ENCODE measurements at places on chromosomes 11 and 22.
A peak's percentile ranks its signal among the peaks of the same experiment; 100 is the strongest.

GRCh38 chr11:27945348-27945747, 162.6 kb downstream of the KIF18A start:
- no peak for DNase-seq

DNA sequence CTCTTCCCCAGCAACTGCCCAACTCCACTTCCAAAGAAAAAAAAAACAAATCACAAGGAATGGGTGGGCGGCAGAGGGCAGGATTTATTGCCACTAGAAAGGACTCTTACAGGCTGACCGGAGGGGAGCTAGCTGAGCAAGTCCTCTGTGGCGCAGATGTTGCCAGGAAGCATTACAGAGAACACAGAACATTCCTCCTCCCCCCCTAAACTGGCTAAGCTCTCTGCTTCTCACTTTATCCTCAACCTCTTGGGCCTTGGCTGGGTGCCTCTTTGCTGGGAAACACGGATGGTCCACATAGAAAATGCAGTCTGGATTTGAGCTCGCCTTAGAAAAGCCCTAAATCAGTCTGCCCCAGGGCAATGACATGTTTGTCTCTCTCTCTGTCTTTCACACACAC, 12.6 kb upstream of the FJX1 start:
- no peak for DNase-seq

- no peak for DNase-seq
Observed at GRCh38 chr11:116986521-116987105, 111.6 kb downstream of the SIK3 start.

- DNase-seq = no peak
Observed at GRCh38 chr11:2221591-2221990, 48.8 kb downstream of the ASCL2 start.

GRCh38 chr11:8293171-8293570, 29.5 kb upstream of the LMO1 start:
- DNase-seq = no peak

GRCh38 chr11:10400856-10401255, 54.2 kb upstream of the AMPD3 start:
- DNase-seq = no peak

DNA sequence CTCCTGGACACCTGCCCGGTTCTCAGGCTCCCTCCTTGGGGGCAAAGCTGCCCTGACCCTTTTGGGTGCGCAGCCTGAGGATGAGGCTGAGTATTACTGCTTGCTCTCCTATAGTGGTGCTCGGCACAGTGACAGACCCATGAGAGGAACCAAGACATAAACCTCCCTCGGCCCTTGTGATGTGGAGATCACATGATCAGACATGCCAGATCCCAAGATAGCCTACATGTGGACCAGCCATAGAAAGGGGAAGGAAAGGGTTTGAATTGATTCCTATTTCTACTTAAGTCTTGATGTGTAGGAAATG, 125.3 kb downstream of the VPREB1 start:
- DNase-seq = no peak

GRCh38 chr11:28518825-28519224, 410.6 kb downstream of the METTL15 start:
- DNase-seq = no peak

DNA sequence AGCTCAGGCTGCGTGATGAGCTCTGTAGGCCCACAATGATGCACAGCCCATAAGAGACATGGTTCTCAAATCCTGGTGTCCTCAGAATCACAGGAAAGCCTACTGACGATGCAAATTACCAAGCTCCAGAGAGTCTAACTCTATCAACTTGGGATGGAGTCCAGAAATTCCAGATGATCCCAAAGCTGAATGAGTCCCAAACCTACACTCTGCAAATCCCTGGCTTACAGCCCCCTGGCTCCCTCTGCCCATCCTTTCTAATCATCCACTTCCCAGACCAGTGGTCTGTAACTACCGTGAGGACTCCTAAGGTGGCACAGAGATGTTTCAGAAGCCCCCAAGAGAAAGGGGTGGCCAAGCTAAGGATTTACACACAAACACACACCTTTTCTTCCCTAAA, 13.5 kb downstream of the ARFGAP2 start:
- DNase-seq = no peak

DNA sequence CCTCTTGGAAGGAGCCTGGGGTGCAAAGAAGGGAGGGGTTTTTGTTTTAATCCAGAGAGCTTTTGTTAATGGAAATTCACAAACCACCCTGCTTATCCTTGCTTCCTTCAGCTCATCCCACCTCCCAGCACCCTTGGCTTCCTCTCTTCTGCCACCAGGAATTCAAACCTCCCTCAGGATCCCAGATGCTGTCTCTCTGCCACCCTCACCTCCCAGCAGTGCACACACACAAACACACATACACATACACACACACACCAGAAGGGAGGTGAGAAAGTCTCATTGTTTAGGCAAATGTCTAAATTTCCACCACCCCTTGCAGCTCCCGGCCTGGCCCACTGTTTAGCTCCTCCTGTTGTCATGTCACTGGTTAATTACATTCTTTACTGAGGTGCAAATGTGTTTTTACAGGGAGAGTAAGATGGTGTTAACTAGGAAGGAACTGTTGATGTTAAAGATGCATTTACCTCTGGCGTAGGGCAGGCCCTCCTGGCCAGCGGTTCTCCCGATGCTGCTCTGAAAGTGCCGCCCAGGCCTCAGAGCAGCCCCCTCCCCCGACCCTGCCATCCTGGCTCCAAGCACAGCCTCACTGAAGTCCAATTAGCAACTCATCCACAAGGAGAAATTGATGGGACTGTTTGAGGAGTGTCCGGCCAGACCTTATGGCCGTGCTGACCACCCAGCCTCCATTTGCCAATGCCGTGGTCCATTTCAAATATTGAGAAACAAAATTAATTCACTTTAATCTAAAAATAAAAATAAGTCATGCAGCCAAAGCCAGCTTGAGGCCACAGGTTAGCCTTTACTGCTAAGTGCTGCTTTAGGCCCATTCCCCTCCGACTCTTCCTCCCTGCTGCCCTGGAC, 165.4 kb downstream of the FEZ1 start:
- DNase-seq = no peak

DNA sequence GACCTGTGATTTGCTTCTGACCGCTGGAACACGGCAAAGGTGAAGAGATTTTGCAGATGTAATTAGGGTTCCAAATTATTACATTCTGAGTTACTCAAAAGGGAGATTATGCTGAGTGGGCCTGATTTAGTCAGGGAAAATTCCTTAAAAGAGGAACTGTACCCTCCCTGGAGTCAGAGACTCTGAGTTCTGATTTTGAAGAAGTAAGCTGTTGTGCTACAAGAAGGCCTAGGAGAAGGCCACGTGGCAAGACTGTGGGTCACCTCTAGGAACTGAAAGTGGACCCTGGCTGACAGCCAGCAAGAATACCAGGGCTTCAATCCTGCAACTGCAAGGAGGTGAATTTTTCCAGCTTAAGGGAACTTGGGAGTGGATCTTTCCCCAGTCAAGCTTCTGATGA, 45.3 kb downstream of the CHRDL2 start:
- no peak for DNase-seq

DNA sequence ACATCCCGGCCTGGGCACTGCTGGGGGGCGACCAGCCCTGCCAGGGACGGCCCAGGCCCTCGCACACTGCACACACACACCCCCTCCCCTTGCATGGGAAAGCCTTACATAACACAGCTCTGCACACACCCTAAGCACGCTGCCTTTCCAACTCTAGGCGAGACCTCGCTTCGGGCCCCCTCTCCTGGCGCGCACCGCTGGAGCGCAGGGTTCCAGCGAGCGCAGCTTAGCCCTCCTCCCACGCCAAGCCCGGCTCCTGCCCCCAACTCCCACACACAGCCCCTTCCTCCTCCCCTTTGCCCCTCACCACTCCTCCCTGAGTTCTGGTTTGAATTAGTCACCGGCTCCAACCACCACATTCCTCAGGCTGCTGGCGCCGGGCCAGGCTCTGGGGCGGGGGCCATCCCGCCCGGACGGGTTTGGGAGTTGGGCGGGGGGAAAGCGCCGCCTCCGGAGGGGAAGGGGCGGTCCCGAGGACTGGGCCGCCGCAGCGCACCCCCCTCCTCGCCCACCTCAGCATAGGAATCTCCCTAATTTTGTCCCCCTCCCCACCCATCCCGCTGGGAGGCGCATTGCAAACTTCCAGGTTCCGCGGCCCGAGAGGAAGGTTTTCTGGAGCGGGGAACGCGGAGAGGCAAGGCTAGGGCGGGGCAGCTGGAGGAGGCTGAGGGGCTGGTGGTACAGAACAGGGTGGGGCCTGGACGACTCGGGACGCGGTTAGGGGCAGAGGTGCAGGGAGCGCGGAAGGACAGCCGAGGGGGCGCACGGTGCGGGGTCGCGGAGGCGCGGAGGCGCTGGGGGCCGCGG, 966 bp downstream of the AHNAK start:
- DNase-seq = peak; percentile 63

- DNase-seq = no peak
Observed at GRCh38 chr11:130881475-130882137, 34.7 kb downstream of the SNX19 start.

- no peak for DNase-seq
Observed at GRCh38 chr22:49211176-49211575, 616.5 kb downstream of the BRD1 start.

- DNase-seq = no peak
Observed at GRCh38 chr11:133476570-133477250, 55.6 kb downstream of the OPCML start.

GRCh38 chr11:31958076-31958735, 132.7 kb upstream of the RCN1 start:
- DNase-seq = peak; percentile 78
